Pulmonary artery endothelial cell (primary cell): ENCODE measurements at places on chromosomes 2 and 18.

- DNase-seq = no peak
Measured at GRCh38 chr2:46818141-46818621, 97.4 kb downstream of the MCFD2 start.

- DNase-seq = no peak
Measured at GRCh38 chr2:160390544-160391455, 102.8 kb downstream of the RBMS1 start.

DNA sequence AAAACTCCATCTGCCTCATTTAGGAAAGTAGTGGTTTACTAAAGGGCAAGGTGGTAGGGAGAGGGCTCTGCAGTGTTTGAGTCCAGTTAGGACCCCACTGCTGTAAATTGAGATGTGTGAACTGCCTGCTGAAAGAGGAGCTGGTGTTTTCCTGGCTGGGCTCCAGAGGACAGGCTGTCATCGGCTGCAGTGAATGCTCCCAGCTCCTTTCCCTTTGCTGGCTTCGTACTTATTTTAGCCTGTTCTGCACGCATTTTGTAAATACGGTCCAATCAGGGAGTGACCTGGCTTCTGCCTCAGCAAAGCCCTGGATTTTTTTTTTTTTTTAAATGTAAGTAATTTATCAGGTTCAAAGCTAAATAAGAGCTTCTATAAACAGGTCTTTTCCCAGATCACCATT, 37.5 kb downstream of the SLC4A3 start:
- no peak for DNase-seq

DNA sequence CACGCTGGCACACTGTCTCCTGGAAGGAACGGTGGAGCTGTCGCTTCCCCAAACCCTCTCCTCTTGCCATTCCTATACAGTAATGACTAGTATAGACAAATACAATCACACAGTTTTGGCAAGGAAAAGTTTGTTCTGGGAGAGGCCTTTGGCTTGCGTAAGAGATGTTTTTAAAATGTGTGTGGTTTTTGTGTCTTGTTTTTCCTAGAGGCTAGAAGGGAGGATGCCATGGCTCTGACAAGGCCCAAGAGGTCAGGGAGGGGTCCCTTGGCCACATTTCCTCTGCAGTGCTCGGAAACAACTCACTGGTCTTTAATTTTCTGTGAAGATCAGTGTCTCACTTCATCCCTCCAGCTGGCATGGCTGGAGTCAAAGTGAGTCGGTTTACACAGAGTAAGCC, 195.9 kb downstream of the SH3RF3 start:
- DNase-seq = peak; percentile 64

GRCh38 chr2:71798266-71799012, 345.1 kb downstream of the DYSF start:
- DNase-seq = no peak

- no peak for DNase-seq
Measured at GRCh38 chr2:38076710-38077430, 919 bp upstream of the CYP1B1 start.
